Lung (tissue), 17 donors: ENCODE measurements at places on chromosomes 11 and 22.
A peak's percentile ranks its signal among the peaks of the same experiment; 100 is the strongest.

DNA sequence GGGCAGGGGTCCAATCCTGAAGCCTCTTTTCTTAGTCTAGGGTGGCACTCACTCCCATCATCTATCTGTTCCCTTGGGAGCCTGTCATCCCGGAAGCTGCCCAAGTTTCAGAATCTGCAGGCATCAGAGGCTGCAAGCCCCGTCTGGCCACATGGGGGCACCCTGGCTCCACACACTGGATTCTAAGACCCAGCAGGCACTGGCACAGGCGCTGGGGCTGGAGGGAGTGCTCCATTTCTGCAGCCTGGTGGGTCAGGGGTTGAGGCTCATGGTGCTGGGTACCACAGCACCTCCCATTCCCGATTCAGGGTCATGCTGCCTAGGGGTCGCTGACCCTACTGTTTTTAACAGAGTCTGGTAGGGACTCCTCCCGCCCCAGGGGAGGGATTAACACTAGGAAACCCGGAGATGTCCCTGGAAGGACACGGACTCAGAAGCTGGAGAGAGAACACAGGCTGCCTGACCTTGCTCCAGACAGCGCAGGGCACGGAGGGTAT is 243.9 kb upstream of the SYN3 start:
- H3K27ac ChIP-seq, result no peak overlapping the region
- H3K27me3 ChIP-seq, result no peaks in the 10 kb centered on the region
- H3K4me1 ChIP-seq, result no peaks in the 10 kb centered on the region
- DNase-seq, result peak; percentile 77
- peaks cover 1% of the 10 kb centered on the region for H3K36me3 ChIP-seq

DNA sequence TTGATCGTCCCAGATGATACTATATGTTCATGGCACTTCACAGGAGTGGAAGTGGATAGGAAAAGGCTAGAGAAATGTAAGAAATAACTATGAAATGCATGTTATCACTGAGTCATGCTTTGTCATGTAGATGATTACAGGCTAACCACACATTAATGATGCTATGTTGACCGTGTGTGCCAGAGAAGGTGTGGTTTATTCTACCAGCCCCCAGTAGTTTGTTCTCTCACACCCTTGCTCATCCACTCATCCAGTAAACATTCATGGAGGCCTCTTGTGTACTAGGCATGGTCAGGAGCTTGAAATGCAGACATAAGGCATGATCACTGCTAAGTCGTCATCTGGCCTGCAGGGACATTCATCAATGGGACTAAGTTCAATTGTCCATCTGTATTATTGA is 153.0 kb upstream of the PITPNB start:
- peaks cover 8% of the 10 kb centered on the region for H3K4me1 ChIP-seq
- H3K27me3 ChIP-seq, result no peaks in the 10 kb centered on the region
- H3K4me3 ChIP-seq, result no peak overlapping the region
- H3K27ac ChIP-seq, result no peak overlapping the region

DNA sequence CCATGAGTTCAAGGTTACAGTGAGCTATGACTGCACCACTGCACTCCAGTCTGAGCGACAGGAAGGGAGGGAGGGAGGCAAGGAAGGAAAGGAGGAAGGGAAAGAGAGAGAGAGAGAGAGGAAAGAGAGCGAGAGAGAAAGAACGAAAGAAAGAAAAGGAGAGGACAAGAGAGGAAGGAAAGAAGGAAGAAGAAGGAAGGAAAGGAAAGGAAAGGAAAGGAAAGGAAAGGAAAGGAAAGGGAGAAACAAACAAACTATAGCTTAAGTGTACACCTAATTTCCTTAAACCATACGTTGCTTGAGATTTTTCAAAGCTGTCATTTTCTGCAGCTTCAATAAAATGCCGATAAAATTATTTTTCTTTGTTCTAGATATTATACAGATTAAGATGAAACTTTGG is 80.2 kb upstream of the APOA1 start:
- H3K4me3 ChIP-seq, result no peak overlapping the region
- no peaks in the 10 kb centered on the region for H3K4me1 ChIP-seq
- H3K27me3 ChIP-seq, result no peaks in the 10 kb centered on the region
- H3K36me3 ChIP-seq, result no peaks in the 10 kb centered on the region

DNA sequence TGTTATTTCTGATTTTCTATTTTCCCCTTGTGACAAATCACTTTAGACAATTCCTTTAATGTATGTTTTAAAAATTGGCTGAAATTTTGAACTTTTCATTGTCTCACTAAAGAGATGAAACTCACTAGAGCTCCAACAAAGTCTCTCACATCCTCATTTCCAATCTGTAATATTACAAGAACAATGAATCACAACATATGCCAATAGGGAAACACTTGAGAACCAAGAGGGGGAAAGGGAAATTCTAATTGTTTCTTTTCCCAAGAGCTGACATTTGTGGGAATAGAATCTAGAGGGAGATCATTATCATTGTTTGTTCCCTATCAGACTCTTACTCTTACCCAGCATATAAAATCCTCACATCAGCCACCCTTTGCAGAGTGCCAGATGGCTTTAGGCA is 28.2 kb downstream of the OR10D3 start:
- no peaks in the 10 kb centered on the region for H3K4me1 ChIP-seq
- H3K27me3 ChIP-seq, result no peaks in the 10 kb centered on the region
- DNase-seq, result no peak
- H3K27ac ChIP-seq, result no peak overlapping the region

DNA sequence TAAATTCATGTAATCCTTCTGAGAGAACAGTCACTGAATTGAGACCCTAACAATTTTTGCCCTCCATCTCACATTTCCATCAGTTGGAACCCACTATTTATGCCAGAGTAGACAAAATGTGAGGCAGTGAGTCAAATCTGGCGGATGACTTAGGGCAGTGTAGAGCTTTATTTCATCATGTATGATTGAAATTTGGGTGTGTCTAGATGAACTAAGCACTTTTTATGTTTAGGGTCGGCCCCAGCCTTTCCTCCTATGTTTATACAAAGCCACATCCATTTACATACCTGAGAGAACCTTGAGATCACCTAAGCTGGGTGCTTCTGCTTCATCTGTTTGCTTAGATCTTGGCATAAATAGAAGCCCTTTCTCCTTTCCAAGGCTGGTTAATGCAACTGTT is 15.0 kb upstream of the MUC15 start:
- H3K36me3 ChIP-seq, result no peaks in the 10 kb centered on the region
- H3K4me1 ChIP-seq, result no peaks in the 10 kb centered on the region
- H3K4me3 ChIP-seq, result no peak overlapping the region

DNA sequence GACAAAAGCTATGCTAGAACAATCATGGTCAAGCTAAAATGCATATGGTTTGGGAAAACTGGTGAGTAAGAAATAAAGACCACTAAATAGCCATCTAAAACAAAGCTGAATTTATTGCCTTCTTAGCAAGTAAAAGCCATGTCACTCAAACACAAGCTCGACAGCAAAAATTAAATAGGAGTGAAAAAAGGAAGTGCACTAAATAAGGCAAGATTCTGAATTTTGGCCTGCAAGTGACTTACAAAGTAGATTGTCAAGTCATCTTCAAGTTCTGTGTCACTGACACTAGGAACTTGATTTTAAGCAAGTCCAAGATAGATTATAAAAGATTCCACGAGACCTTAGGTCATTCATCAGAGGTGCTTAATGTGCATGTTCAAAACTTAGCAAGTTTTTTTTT is 27.4 kb downstream of the TUG1 start:
- no peaks in the 10 kb centered on the region for H3K36me3 ChIP-seq
- DNase-seq, result no peak
- H3K27ac ChIP-seq, result no peak overlapping the region
- H3K27me3 ChIP-seq, result no peaks in the 10 kb centered on the region

- H3K4me3 ChIP-seq, result no peak overlapping the region
- H3K27ac ChIP-seq, result no peak overlapping the region
- peaks cover 29% of the 10 kb centered on the region for H3K4me1 ChIP-seq
These were observed 185.9 kb downstream of the FAT3 start for GRCh38 chr11:92410526-92410925.

GRCh38 chr22:44647141-44647540 is 54.9 kb upstream of the PRR5 start:
- H3K4me1 ChIP-seq, result no peaks in the 10 kb centered on the region
- no peak for DNase-seq
- no peak overlapping the region for H3K4me3 ChIP-seq

- H3K4me1 ChIP-seq, result peaks cover 13% of the 10 kb centered on the region
- no peak for DNase-seq
- H3K36me3 ChIP-seq, result no peaks in the 10 kb centered on the region
- H3K27me3 ChIP-seq, result no peaks in the 10 kb centered on the region
These were observed 16.8 kb upstream of the TSPAN18 start for GRCh38 chr11:44709966-44710365.

DNA sequence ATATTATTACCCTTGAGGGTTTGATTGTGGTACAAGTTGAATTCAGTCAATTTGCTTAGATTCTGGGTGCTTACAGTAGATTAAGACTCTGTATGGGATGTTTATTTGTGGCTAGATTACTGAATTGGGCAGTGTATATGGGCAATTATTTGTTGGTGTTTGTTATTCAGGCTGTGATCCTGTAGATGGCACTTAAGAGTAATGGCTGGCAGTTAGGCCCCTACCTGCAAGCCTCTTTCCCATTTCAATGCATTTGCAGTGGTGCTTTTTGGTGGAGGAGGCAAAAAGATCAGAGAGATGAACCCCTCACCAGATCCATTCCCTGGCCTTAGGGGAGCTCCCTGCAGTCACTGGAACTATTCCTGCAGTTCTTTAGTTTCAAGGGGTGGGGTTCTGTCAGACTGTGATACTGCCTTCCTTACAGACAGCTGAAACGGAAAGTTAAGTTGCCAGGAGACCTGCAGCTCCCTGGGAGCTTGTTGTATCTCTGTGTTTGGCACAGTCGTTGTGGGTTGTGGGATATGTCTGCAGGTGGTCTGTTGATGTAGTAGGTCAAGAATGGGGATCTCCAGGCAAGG is 199.5 kb downstream of the AASDHPPT start:
- no peak for DNase-seq
- no peaks in the 10 kb centered on the region for H3K36me3 ChIP-seq
- H3K4me1 ChIP-seq, result no peaks in the 10 kb centered on the region
- H3K4me3 ChIP-seq, result no peak overlapping the region
- H3K27me3 ChIP-seq, result no peaks in the 10 kb centered on the region
- H3K27ac ChIP-seq, result no peak overlapping the region

DNA sequence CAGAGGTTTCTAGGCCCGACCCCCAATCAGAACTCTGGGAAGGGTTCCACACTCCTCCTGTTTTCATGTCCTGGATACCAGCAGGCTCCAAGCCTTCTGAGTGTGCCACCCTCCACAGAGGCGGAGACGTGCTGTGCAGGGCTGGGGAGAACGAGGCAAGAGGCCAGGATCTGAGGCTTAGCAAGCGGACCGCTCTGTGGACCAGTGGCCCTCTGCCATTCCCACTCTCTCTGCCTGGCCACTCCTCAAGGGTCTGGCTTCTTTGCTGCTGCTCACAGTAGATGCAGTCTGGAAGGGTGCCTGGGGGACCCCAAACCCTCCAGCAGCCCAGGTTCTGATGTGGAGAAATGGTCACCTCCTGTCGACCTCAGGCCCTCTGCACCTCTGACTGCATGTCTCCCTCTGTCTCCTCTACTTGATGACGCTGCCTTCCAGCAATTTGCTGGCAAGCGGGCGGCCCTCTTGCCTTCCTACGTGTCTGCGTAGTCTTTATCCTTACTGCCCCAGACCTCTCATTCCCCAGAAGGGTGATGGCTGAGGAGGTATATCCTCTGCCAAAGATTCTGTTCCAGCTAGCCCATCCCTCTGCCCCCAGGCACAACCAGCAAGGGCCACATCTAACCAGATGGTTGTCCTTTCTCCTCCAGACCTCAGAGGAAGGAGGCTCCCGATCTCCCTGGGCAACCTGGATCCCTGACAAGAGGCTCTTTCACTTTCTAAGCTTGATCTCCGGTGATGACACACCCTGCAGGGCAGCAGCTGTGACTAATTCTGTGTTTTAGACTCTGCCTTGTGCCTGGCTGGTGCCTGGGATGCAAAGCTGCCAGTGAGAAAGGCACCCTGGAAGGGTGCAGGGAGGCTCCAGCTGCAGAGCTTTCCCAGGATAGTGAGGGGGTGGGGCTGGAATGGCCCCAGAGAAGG is 87.3 kb downstream of the NAT10 start:
- H3K27me3 ChIP-seq, result no peaks in the 10 kb centered on the region
- H3K36me3 ChIP-seq, result no peaks in the 10 kb centered on the region
- H3K4me1 ChIP-seq, result no peaks in the 10 kb centered on the region
- no peak overlapping the region for H3K4me3 ChIP-seq
- peak overlapping the region; percentile 51 for H3K27ac ChIP-seq

DNA sequence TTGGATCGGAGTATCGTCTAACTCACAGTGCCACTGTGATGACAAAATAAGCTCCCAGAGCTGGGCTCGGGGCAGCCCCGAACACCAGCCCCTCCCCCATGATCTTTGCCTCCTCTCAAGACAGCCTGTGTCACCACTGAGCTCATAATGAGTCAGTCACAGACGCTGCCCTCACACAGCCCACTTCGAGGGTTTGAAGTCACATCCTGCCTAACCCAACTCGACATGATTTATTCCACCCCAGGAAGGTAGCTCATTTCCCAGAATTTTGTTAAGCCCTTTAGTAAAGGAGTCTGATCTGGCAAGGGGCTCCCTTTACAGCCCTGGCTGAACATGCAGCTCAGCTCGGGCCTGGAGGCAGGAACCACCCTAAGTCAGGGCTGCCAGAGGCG is 22.8 kb downstream of the MYH9 start:
- no peaks in the 10 kb centered on the region for H3K27me3 ChIP-seq
- peaks cover 27% of the 10 kb centered on the region for H3K4me1 ChIP-seq
- H3K36me3 ChIP-seq, result no peaks in the 10 kb centered on the region
- no peak overlapping the region for H3K4me3 ChIP-seq
- peak overlapping the region; percentile 74 for H3K27ac ChIP-seq

DNA sequence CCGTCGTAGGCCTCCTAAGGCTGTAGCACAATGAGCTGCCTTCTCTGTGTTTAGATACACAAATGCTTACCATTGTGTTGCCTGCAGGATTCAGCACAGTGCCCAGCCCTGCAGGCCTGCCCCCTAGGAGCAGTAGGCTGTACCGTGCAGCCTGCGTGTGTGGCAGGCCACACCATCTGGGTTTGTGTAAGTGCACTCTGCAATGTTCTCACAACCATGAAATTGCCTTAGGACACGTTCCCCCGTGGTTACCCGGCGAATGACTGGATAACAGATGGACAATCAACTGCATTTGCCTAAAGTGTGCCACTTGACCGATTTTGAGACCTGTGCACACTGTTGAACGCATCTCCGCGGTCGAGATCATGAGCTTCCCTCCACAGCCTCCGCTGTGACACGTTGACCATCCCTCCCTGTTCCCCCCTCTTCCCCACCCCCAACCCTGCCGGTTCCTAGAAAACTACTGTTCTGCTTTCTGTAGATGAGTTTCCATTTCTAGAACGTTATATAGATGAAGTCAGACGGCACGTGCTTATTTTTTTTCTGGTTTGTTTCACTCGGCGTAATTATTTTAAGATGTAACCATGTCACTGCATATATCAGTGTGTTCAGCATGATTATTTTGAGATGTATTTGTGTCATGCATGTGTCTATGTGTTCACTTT is 22.2 kb upstream of the CTSD start:
- H3K27ac ChIP-seq, result no peak overlapping the region
- H3K4me3 ChIP-seq, result no peak overlapping the region
- H3K27me3 ChIP-seq, result peaks cover 3% of the 10 kb centered on the region
- no peaks in the 10 kb centered on the region for H3K36me3 ChIP-seq
- DNase-seq, result no peak
- no peaks in the 10 kb centered on the region for H3K4me1 ChIP-seq
